Left lung (tissue), 14 donors: ENCODE measurements at places on chromosomes 11 and 22.

DNA sequence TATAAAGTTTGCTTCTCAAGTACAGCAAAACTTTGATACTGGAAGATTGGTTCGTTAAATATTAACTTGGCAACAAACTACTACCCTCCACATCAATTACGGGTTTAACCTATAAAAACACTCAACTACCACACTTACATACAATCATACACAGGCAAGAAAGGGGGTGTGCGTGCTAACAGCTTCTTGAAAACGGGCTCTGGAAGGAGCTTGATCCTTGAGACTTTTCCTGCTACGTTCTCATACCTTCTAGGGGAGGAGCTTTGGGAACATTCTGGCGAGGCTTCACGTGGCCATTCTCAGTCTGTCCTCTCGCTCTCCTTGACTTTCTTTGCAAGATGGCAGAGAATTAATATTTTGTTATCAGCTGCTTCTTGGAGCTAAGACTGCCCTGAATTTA, 6.8 kb upstream of the ESAM start:
- no peak for DNase-seq

GRCh38 chr11:66728693-66729385, at the start of gene SPTBN2:
SPTBN2 (minus strand) TSS chr11:66729216; CDS start chr11:66721240, 7,976 bp downstream.
- DNase-seq = no peak

DNA sequence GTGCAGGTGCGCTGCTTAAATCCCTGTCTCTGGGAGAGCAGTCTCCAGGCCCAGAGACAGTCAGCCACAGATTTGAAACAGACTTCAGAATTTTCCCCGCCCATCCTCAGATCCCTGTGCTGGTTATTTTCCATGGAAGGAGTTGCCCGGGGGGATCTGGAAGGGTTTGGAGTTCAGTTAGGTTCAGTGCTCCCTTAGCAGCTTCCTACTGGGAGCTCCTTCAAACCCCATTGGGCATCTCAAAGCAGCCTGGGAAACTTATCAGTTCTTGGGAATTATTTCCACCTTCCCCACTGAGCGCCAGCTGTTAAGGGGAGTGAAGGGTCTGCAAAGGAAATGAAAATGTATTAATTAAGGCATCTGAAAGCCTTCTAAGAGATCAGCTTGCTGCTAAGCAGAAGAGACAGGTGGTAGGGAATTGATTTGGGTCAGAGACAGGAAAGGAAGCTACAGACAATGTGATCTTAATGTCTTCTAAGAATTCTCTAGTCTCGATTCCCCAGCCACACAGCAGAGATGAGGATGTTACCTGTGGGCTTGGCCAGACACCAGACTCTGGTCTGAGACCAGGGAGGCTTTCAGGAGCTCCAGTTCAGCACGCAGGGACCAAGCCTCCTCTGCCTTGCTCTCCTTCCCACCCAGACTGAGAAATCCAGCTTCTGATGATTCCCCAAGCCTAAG, 106.2 kb upstream of the TBCEL start:
- no peak for DNase-seq

DNA sequence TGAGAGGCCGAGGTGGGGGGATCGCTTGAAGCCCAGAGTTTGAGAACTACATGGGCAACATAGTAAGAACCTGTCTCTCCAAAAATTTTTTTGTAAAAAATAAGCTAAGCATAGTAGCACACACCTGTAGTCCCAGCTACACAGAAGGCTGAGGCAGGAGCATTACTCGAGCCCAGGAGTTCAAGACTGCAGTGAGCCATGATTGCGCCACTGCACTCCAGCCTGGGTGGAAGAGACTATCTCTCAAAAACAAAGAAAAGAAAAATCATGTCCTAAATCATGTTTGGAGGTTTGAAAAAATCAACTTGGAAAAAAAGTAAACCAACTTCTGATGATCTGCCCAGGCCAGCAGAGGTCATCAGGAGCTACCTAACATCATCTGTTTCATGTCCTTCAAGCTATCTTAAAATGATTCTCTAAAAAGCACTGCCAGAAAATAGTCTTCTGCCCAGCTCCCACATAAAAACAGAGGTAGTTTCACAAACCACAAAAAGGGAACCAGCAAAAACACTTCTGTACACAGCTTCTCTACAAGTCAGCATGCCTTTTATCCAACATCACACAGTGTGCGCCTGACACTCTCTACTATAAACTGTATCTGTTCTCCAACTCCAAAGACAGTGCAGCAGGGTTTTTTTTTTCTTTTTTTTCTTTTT, 165.0 kb downstream of the SOX6 start:
- DNase-seq = no peak

- DNase-seq = no peak
Measured at GRCh38 chr11:8961401-8961800, 2.8 kb downstream of the TMEM9B start.
